ENCODE measurements at places on chromosomes 11 and 22.

GRCh38 chr11:109553284-109553683 is 131.3 kb downstream of the C11orf87 start:
- DNase-seq, result no peak

DNA sequence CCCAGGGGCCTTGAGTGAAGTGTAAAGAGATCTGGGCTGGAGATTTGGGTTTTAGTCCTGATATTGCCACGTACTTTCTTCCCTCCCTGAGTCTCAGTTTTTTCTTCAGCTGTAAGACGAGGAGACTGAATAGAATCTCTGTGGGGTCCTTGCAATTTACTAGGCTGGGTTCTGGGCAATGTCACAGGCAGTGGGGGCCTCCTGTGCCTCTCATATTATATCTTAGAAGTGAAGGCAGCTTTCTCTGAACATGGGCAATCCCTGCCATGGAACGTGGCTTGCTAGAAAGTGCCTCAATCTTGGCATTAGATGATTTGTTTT is 62.0 kb upstream of the PTPRJ start:
- no peak for DNase-seq

GRCh38 chr22:31899669-31900068 is 44.7 kb upstream of the YWHAH start:
- no peak for DNase-seq

DNA sequence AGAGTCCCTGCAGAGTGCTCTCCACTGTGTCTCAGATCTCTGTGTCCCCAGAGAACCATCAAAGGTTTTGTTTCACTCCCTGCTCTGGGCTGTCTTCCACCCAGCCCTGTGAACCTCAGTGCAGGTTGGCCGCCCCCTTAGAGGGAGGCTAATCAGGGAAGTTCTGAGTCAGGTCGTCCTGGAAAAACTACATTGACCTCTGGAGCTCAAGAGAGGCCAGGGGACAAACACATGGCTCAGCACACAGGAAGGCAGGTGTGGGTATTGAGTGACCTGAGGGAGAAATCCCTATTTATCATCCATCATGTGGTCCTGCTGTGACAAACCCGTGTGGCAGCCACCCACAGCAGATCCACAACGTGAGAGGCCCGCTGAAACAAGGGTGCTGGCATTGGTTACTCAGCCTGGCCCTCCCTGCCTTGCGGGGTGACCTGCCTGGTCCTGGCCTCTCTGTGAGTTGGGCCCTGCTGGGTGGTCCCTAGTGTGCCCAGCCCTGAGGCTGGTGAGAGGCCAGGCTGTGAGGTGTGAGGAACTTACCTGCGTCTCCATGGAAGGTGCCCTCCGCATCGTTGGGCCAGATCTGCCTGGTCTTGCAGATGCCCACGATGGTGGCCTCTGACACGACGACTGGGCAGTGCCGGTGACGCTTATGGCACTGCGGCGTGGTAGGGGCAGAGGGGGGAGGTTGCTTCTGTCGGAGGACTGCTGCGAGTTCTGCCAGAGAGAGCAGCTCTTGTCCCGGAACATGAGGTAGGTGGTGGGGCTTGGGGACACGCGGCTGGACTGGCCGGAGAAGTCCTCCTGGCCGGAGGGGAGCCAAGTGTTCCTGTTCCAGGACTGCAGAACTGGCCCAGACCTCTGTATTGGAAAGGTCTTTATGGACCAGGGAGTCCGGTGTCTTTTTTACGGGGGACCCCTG is 669 bp upstream of the BCR start:
- no peak for DNase-seq

DNA sequence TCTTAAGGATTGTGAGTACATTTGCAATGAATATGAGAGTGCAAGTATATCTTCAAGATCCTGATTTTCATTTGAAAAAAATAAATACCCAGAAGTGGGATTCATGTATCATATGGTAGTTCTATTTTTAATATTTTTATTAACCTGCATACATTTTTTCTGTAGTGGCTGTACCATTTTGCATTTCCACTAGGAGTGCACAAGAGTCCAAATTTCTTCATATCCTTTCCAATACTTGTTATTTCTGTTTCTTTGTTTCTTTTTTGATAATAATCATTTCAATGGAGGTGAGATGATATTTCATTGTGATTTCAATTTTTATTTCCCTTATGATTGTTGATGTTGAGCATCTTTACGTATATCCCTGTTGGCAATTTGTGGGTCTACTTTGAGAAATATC is 759.8 kb upstream of the CNTN5 start:
- no peak for DNase-seq

GRCh38 chr11:132646890-132647289 is 885.4 kb downstream of the OPCML start:
- DNase-seq, result no peak

- DNase-seq, result no peak
These were observed 8.0 kb downstream of the PHRF1 start for GRCh38 chr11:584287-584686.

- no peak for DNase-seq
These were observed 40.9 kb downstream of the C11orf96 start for GRCh38 chr11:43983221-43983810.

DNA sequence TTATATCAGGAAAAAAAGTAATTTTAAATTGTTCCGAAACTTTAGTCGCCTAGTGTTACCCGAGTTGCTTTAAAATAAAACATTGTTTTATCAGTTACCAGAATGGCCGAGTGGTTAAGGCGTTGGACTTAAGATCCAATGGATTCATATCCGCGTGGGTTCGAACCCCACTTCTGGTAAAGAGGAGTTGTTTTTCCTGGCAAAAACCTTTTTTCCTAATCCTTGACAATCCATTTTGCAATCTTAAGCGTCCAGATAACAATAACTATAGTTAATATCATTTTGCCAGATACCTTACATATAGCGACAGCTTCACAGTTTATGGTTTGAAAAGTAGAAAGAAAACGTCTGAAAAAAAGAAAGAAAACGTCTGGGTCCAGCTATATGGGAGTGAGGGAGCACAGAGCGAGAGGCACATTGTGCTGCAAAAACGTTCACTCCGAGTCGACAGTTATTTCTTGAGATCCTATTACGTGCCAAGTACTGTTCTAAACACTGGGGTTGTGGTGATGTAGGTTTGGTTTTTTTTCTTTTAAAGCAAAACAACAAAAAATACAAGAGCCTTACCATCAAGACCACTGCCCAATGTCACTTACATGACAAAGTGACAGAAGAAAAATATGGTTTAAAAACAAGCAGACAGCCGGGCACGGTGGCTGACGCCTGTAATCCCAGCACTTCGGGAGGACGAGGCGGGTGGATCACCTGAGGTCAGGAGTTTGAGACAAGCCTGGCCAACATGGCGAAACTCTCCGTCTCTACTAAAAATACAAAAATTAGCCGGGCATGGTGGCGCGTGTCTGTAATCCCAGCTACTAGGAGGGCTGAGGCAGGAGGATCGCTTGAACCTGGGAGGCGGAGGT is 40.6 kb downstream of the OR4D9 start:
- no peak for DNase-seq

- no peak for DNase-seq
These were observed 13.2 kb upstream of the SYT8 start for GRCh38 chr11:1821562-1821961.

- DNase-seq, result no peak
These were observed 22.8 kb downstream of the F2 start for GRCh38 chr11:46741600-46742484.

DNA sequence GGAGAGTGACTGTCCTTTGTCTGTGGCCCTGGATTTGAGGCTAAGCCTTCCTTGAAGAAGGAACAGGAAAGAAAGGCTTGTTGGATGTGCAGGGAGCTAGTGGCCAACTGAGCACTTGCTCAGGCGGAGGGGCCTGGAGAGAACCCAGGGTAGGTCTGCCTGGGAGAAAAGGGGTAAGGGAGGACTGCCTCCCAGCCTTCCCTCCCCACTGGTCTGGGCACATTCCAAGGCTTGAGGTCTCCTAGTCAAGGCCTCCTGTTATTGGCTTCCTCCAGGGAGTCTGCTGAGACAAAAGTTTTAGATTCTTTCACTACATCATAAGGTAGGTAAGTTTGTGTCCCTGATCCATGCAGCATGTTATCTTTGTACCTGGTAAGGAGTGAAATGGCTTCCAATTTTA is 15.2 kb downstream of the KCNQ1OT1 start:
- DNase-seq, result no peak

DNA sequence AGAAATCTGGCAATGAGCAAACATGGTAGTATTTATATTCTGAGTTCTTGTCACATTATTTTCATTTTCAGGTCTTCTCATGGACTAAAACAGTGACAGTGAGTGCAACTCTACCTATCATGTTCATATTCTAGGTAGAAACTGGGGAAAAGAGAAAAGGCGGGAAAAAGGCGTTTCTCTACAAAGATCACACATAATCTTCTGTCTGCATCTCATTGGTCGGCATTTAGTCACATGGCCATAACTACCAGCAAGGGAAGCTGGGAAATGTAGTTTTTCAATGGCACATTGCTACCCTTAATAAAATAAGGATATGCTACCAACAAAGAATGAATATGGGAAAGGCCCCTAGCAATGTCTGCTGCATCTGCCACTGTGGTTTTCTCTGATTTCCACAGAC is 57.6 kb upstream of the B3GAT1 start:
- no peak for DNase-seq

GRCh38 chr11:65412271-65413076 is 10.1 kb upstream of the NEAT1 start:
- no peak for DNase-seq

- no peak for DNase-seq
These were observed 2.1 kb upstream of the LRRC32 start for GRCh38 chr11:76672431-76673175.

DNA sequence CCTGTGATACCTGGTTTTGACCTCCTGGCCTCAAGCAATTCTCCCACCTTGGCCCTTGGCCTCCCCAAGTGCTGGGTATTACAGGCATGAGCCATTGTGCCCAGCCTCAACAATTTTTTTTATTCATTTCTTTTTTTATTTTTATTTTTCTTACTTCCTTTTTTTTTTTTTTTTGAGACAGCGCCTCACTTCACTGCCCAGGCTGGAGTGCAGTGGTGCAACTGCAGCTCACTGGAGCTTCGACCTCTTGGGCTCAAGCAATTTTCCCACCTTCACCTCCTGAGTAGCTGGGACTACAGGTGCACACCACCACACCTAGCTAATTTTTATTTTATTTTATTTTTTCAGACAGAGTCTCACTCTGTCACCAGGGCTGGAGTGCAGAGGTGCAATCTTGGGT is 25.5 kb upstream of the CECR2 start:
- DNase-seq, result no peak

- DNase-seq, result peak; percentile 48
These were observed 547 bp downstream of the UVRAG start for GRCh38 chr11:75815345-75816168.

DNA sequence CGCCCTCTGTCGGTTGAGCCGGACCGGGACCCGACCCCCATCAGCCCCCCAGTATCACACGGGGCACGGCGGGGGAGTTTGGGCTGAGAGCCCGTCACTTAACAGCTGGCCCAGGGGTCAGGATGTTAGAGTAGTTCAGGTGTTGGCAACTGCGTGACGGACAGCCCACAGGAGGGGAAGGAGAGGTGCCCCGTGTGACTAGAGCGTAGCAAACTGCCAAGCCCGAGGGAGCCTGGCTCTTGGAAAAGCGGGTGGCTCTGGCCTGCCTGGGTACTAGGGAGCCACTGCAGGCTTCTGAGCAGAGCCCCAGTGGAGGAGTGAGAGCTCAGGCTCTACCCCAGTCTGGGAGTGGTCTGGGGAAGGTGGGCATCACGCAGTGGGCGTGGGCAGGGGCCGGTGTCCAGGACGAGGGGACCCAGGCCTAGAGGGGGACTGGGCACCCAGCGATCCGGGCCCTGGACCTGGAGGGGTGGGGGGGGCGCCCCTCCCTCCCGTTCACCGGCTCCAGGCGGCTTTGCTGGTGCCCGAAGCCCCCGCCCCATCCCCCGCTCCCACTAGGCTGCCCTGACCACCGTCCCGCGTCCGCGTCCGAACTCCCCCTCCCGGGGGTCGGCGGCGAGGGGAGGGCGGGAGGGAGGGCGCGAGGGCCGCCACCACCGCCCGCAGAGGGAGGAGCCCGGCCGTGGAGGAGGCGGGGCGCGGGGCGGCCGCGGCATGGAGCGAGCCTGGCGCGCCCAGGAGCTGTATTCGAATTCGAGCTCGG is 24.4 kb downstream of the SHANK3 start:
- no peak for DNase-seq

DNA sequence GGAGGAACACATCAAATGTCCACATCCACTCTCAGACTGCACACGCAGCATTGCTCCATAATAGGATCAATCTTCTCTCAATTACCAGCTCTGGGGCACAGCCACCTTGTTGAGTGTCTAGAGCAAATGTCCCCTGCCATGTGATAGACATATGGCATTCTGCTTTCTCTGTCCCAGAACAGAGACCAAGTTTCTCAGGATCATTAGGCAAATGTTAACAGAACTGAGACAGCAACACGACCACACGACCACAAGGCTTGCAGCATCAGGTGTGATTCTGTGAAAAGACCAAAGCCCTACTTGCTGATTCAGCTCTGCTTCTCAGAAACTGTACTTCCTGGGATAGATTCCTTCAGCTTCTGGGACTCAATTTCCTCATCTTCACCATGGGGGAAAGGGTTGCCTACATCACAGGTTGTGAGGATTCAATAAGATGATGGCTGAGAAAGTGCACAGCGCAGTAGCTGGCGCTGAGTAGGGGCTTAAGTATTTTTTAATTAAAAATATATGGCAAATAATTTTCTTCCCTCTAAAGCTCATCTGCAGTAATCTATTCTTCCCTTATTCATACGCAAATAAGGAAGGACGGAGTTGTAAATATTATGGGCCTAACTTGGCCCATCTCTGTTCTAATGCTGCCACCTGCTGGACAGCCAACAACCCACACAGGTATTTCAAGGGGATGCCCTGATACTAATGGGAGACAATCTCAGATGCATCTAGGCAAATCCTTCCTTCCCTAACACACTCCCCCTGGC is 54.3 kb upstream of the USP47 start:
- DNase-seq, result peak; percentile 80

- no peak for DNase-seq
These were observed 120.2 kb downstream of the NECTIN1 start for GRCh38 chr11:119608781-119609180.

DNA sequence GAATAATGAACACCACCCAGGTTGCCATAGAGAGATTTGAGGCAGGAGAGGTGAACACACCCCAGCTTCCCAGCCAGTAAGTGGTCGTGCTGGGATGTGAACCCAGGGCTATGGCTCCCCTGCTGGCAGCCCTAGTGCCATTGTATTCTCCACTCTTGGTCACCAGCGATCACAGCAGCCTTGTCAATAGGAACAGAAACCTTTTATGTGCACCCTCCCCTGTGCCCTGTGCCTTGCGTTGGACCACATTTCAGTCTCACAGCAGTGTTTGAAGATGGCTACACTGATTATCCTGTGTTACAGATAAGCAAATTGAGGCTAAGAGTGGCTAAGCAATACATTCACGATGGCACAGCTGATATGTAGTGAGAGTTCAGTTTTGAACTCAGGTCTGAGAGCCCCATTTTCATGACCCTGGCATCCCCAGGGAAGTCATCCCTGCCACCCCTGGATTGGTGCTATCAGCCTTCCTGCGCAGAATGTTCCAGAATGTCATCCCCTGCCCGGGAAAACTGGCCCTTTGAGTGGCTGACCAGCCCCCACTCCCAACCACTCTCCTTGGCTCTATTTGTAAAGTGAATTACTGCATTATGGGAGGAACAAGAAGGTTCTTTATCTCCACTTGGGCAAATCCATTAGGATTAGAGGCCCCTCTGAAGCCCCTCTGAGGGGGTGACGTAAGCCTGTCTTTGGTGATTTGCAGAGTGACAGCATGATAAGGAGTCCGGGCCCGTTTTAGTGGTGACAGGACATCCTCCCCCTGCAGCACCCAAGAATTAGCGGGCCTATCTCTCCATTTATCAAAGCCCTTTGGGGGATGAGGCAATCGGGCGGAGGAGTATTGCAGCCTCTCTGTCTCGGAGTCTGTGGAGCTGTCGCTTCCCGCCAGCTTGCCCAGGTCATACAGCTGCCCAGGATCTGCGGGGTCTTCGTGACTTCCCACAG is 30.9 kb downstream of the SMIM38 start:
- DNase-seq, result no peak

GRCh38 chr11:68942751-68943271 is 38.0 kb downstream of the MRGPRD start:
- no peak for DNase-seq

Data from activated CD4-positive, alpha-beta T cell treated with anti-CD3 and anti-CD28 coated beads, Interleukin-2, amount 10 ng/mL, durations not matched to agents 7 days and 5 days (primary cell).